LNCaP clone FGC (cell line): ENCODE measurements at places on chromosomes 4 and X.
A peak's percentile ranks its signal among the peaks of the same experiment; 100 is the strongest.

DNA sequence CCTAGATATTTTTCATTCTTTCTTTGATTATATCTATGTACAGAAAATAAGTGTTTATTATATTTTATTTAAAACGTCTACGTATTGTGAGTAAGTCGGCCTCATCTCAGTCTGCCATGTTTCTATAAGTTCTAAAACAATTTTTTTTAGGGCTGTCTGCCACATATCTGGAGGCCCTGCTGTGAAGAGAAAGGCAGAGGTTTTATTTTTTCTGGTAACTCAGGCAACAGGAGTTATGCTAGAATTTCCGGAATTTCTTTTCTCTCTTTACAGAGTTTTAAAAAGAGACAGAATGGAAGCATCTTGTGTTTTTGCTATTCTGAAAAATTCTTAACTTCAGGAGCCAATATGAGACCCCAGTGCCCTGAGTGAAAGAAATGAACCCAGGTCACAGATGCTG lies 1124.0 kb upstream of the TENM3 start:
- no peak for DNase-seq

DNA sequence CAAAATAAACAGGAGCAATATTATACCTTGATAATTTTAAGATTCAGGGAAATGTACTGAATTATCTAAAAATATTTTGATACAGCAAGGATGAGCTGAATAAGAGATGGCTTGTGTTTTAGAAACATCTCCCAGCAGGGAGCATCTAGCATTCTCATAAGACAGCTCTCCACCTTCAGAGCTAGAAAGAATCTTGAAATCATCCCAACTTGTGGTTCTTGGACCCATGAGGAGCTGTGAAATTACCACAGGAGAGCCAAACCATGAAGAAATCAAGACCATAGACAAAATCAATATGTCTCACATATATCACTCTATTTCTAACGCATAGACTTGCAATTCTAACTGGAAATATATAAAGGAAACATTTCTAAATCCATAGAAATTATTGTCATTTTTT lies 210.6 kb upstream of the DKK2 start:
- DNase-seq = no peak

DNA sequence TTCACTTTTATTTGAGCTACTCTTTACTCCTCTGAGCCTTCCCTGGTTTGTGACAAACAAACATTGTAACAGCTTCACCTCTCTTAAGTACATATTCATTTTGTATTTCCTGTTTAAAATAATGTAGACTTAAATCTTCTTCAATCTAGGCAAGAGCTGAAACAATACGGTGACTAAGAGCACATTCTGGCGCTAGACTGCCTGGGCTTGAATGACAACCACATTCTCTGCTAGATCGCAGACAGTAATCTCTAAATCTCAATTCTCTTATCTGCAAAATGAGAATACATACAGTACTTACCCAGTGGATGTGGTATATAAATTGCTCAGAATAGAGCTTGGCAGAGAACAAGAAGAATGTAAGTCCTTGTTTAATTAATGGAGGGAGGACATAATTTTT lies 144.8 kb downstream of the ARAP2 start:
- DNase-seq = peak; percentile 62

GRCh38 chrX:155031657-155032056 lies 5.0 kb downstream of the FUNDC2 start:
- no peak for DNase-seq
